ENCODE measurements at places on chromosomes 12 and 14. TPM values are rescaled to one million over a fixed set of nuclear protein-coding genes. Genes with fewer than 3 reads are reported as not detected.

PMCH gene
- total RNA-seq = not detected

DNA sequence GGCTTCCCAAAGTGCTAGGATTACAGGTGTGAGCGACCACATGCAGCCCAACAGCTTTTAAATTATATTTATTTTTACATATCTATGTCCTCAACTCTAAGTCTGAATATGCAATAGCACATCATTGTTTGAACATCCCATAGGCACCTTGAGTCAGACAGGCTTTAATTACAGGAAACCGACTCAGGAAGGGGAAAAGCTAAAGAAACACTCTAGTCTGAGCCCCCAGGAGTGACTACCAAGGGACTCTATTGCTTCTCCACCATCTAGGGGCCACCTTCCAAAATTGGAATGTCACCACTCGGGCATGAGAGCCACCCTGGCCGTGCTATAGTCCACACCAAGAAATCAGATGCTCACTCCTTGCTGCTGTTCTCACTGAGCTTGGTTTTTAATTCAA lies 14.0 kb upstream of the MFAP5 start:
- DNase-seq = peak; percentile 78

KIF5A gene
- total RNA-seq = 0.17 TPM

SIX1 gene
- 0.17 TPM for total RNA-seq

NFATC4 gene
- total RNA-seq = 11.1 TPM

EML5 gene
- 0.19 TPM for total RNA-seq

All from dermis blood vessel endothelial cell (primary cell).